EH (cell line): ENCODE measurements at places on chromosomes 5 and 9.

- no peak for DNase-seq
Observed at GRCh38 chr9:86128235-86128822, 29.0 kb upstream of the GOLM1 start.

GRCh38 chr5:65742565-65743231 lies 20.7 kb downstream of the NLN start:
- peak; percentile 87 for DNase-seq

- peak; percentile 83 for DNase-seq
Observed at GRCh38 chr9:128684325-128685199, 4.5 kb upstream of the SET start.

- DNase-seq, result no peak
Observed at GRCh38 chr9:106657926-106658325, 205.0 kb upstream of the ZNF462 start.
